ENCODE measurements at places on chromosomes 5 and 9.
A peak's percentile ranks its signal among the peaks of the same experiment; 100 is the strongest.

- DNase-seq: no peak
Measured at GRCh38 chr9:104682642-104683041, 11.7 kb upstream of the OR13D1 start.

GRCh38 chr9:124520206-124520596, 13.0 kb upstream of the NR5A1 start:
- peak; percentile 55 for DNase-seq

DNA sequence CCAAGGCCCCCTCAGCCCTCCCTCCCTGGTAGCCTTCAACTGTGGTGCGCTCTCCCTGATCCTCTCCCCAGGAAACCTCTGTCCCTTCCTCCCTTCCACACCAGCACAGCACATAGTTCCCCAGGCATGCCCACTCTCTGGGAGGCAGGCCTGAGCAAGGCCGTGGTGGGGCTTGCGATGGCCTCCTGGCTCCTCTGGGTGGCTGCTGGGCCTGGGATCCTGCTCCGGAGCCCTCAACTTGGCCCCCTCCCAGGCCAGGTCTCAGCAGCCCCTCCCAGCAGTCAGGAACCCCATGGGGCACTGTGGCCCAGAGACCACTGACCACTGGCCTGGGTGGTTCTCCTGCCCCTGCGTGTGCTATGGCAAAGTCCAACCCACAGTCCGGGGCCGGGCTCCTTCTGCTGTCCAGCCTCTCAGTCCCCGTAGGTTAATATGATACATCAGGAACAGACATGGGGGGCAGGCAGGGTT, 125.8 kb downstream of the ZNF354C start:
- no peak for DNase-seq

DNA sequence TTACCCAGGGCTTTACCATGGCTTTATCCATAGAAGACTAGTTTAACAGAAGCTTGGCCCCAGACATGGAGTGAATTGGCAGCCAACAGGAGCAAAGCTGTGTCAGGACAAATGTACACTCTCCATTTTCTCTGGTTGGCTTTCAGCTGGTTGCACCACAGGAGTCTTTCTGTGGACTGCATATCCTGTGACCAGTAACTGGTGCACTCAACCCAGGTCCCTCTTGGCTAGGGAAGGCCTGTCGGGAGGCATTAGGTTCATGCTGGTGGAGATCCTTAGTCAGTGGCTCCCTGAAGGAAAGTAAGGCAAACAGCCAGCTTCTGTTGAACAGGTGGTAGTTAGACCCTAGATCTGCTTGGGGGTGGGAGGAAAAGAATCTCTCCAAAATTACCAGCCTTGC, 146.9 kb upstream of the TLX3 start:
- no peak for DNase-seq

DNA sequence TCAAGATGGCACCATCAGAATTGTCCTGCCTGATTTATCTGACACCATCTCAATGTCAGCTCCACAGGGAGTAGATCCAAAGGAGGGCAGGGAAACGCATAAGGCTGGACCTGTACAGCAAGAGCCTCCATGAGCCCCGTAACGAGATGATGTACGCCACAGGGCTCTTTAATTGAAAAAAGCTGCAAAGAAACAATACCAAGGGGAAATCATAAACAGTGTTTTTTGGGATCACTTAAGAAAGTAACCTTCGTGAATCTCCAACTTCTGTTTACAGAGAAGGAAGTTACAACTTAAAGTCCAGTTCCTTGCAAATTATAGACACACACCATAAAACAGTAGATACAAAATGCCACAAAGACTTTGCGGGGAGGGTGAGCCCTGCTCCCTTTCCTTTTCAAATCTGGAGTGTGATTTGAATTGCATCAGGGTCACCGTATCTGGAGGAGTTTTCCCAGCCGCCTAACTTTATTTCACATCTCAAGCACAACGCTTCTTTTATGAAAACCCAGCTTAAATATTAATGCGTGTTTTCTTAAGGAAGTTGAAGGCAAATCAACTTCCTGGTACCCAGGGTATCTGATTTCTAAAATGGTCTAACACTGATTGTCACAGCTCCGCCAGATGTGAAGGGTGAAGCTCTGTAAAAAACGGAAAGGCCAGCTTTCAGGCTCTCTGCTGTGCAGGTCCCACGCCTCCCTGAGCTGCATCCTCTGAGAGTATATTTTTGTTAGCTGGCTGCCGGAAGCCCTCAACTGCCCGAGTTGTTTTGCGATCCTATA, 88.9 kb downstream of the EBF1 start:
- DNase-seq: no peak

DNA sequence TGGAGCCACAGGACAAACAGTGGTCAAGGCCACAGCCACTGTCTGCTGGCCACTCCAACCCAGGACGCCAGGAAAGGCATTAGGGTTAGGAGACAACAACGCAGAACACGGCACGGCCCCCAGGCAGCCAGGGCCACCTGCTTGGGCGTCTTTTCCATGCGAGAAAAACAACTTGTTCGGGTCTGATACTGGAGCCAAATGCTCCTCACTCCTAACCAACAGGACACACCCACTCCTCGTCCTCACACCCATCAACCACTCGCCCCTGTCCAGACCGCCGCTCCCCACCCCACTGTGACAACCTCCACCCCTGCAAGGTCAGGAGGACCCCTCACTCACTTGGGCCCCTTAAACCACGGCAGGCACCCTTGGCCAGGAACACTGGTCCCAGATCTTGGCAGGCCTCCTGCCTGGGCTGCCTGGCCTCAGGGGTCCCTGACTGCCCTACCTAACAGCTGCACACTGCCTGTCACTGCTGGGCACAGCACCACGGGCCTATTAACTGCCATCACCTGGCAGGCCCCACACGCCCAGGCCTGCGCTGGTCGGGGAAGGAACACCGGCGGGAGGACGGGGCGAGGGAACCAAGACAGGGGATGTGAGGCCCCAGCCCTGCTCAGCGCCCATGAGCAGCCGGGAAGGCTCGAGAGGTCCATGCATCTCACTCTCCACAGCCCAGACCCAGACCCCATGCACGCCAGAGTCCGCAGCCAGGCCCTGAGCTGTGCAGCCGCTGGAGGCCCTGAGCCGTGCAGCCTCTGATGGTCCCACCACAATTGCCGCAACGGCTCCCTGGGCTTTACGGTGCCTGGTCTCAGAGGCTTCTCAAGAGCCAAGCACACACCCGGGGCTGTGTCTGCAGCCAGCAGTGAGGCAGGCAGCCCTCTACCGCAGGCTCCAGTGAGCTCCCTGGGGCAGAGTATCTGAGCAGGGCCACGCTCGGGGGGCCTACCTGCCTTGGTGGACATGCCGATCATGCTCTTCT, 13.8 kb downstream of the CLPTM1L start:
- DNase-seq: no peak

GRCh38 chr5:38728029-38728428, 117.8 kb upstream of the OSMR start:
- DNase-seq: no peak

DNA sequence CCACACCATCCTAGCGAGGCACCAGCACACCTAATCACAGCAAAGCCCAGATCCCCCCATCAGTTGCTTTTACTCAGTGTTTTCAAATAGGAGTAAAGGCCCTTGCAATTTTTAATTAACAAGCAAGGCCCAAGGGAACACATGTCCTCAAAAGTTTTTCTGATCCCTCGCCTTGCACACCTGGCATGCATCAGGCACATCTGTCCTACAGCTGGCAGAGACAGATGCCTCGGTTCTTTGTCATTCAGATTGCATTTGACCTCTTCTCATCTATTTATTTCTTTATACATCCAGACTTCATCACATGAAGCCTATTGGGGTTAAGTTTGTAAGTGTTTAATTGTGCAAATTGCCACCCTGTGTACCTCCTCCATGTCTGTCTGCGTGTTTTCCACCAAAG, 241.4 kb downstream of the MARCHF11 start:
- no peak for DNase-seq

DNA sequence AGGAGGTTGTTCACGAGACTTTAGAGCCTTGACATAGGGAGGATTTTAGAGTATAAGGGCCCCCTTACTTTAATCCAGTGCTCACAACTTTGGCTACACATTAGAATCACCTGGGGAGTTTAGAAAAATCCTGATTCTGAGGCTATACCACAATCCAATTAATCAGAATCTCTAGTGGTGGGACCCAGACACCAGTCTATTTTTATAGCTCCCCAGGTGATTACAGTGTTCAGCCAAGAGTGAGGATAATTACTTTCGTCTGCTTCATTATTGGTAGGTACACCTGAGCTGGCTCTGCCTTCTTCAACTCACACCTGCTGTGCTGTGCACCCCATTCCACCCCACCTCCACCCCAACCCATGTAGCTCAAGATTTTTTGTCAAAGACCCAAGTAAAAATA, 141.3 kb upstream of the EPB41L4A start:
- DNase-seq: no peak

DNA sequence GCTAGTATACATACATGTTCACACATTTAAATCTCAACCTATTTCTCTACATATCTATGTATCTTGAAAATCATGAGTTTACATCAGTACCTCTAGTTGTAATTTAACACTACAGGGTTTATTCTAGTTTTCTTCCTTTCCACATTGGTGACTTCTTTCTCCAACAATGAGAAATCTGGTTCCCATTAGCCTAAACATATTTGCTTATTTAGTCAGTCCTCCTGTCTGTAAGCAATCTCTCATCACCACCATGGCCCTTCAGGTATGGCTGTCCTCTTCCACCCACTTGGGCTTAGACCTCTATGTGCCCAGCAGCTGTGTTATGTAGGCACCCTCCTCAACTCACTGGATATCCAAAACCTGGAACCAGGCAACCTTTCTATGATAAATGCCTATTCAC, 8.0 kb upstream of the SPATA31D1 start:
- DNase-seq: no peak

Measured in hypothalamus (tissue), 51 donors.